ENCODE measurements at places on chromosomes 12 and 14.

- DNase-seq = no peak
Observed at GRCh38 chr14:85291731-85292130, 238.2 kb upstream of the FLRT2 start.

GRCh38 chr12:67710582-67710981 lies 62.0 kb downstream of the DYRK2 start:
- DNase-seq = no peak

GRCh38 chr12:1576410-1577241 lies 17.8 kb downstream of the FBXL14 start:
- peak; percentile 74 for DNase-seq

GRCh38 chr14:65472189-65472588 lies 59.7 kb downstream of the FUT8 start:
- DNase-seq = no peak

GRCh38 chr12:71599210-71599609 lies 64.4 kb downstream of the ZFC3H1 start:
- no peak for DNase-seq

DNA sequence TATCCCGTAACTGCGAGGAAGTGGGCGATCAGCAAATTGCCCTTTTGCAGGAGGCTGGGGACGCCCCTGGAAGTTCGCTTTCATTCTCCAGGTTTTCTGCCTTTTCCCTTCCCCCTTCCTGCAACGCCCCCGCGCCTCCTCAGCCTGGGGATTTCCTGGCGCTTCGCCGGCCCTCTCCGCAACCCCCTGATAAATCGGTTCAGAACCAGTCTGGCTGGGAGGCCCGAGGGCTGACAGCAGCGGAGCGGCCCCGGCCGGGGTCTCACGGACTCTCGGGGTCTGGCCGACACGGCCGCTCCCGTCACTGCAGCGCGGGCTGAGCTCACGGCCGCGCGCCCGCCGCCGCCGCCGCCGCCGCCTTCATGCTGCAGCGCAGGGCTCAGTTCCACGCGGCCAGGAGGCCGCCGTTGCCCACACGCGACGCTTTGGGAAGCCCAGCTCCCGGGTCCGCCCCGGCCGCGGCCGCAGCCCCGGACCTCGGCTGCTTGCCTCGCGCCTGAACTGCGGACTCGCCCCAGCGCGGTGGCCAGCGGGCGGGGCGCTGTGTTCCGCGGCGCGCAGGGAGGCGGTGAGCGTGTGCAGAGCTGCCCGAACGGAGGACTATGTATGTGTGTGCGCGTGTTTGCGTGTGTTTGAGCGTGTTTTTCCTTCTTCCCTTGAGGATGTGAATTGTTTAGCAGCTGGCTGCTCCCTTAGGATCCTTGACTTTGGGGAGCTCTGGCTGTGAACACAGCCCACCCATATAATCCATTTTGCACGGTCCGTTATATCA lies at the start of gene LRFN5:
TSS of gene LRFN5 (plus strand) at position 345 of the 772 bp plus-strand sequence.
- peak; percentile 75 for DNase-seq

GRCh38 chr14:66174453-66174891 lies 311.7 kb upstream of the CCDC196 start:
- no peak for DNase-seq

DNA sequence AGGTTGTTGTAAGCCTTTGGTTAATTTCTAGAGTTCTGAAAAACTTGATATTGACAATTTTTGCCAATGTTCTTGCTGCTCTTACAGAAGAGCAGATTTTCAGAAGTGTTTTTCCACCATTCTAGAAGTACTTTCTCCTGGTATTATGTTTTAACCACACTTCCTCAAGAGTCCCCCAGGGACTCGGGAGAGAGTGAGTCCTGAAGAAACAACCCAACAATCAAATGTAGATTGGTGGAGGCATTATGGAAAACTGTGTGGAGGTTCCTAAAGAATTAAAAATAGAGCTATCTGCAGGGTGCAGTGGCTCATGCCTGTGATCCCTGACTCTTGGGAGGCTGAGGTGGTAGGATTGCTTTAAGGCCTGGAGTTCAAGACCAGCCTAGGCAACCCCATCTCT lies 26.7 kb downstream of the OR10P1 start:
- DNase-seq = no peak

DNA sequence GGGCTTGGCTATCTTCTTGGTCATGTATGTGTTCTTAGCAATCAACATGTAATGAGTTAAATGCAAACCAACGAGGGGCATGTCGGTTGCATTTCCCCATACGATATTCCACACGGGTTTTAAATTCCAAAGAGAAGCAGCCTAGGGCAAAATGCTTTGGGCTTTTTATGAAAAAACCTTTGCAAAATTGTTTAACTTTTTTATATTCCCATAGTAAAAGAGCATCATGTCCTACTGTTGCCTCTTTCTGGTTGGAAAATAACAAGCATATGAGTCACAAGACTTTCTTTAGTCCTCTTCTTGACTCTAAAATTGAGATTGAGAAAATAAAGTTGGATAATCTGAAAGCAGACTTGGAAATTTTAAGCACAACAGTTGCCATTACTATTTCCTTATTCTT lies 3.8 kb upstream of the DIO2 start:
- no peak for DNase-seq

DNA sequence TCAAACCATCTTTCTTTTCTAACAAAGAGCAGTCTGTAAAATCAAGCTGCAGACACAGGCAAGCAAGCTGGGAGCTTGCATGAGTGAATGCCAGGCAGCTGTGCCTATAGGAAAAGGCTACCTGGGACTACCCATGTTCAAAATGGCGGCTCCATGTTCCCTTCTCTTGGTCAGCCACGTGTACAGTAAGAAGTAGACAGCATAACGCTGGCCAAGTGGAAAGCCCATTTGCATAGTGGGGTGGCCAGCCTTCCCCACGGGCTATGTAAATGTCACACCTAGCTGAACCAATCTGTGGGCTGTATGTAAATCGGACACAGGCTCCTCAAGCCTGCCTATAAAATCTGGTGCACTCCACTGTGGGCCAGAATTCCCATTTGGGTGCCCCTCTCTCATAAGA lies 117.1 kb downstream of the SYT10 start:
- no peak for DNase-seq

DNA sequence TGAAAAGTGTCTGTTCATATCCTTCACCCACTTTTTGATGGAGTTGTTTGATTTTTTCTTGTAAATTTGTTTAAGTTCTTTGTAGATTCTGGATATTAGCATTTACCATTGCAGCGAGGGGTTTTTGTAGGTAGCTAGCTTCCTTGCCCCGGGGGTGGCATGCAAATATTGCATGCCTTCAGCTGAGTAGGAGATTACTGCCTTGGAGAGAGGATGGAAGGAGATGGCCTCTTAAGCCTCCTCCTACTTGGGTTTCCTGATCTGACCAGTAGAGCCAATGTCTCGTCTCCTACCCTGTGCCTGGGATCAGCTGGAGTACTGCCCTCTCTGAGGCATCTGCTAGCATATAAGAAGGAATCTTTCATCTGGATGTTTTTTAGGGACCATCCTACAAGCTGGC lies 134.4 kb upstream of the CCND2 start:
- no peak for DNase-seq

- no peak for DNase-seq
Observed at GRCh38 chr14:29580763-29581162, 346.9 kb downstream of the PRKD1 start.

- no peak for DNase-seq
Observed at GRCh38 chr14:53401646-53402045, 248.5 kb upstream of the DDHD1 start.

- peak; percentile 99 for DNase-seq
Observed at GRCh38 chr14:21437063-21437901, 18.6 kb downstream of the CHD8 start.

DNA sequence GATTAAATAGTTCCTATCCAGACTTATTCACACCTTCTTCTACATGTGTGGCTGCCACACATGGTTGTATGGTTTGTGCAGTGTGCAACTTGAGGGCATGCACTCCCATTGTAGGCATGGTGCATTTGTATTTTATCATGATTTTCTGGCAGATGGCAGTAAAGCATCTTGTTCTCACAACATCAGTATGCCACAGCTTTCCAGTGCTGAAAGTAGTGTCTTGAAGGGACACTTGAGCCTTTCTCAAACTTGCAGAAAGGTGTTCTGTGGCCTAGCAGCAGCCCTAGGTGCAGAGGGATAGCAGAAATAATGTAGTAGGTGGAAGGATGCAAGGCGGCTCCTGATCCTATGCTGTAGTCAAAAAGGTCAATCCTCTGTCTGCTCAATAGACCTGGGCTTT lies 72.9 kb downstream of the LMNTD1 start:
- DNase-seq = no peak

- no peak for DNase-seq
Observed at GRCh38 chr14:67645414-67645813, 25.7 kb downstream of the ARG2 start.

- no peak for DNase-seq
Observed at GRCh38 chr12:57187222-57188089, 29.1 kb upstream of the NXPH4 start.

DNA sequence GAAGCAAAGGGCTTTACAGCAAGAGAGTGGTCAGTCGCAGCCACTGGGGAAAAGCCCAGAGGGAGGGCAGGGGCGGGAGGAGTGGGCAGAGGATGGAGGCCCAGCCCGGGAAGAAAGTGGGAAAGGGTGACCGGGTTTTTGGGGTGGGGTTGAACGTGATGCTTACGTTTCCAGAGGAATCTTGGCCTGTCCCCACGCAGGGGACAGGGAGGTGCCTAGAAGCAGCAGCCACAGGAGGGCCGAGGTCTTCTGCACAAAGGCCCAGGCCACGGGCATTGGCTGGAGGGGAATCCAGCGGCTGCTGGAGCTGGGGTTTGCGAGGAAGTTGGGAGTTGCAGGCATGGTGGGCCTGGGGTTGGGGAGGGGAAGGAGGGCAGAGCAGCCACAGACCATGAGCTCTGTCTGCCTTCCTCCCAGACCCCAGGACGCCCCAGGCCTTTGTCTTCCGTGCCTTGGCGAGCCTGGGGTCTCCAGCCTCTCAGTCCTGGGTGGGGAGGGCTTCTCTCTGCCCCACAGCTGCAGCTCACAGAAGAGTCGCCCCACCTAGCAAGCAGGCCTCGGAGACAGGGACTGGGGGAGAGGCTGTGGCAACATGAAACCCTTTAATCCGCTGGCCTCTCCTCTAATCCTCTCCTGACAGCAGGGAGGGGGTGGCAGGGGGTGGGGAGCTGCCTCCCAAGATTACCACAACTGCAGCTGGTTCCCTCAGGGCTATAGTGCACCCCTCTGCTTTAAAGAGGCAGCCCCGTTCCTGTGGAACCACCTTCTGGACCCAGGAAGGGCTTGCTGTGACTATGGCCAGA lies at the start of gene CACNA2D4:
TSS of gene CACNA2D4 (minus strand) at position 572 of the 803 bp plus-strand sequence. CDS start at position 393, 179 bp downstream.
- no peak for DNase-seq

DNA sequence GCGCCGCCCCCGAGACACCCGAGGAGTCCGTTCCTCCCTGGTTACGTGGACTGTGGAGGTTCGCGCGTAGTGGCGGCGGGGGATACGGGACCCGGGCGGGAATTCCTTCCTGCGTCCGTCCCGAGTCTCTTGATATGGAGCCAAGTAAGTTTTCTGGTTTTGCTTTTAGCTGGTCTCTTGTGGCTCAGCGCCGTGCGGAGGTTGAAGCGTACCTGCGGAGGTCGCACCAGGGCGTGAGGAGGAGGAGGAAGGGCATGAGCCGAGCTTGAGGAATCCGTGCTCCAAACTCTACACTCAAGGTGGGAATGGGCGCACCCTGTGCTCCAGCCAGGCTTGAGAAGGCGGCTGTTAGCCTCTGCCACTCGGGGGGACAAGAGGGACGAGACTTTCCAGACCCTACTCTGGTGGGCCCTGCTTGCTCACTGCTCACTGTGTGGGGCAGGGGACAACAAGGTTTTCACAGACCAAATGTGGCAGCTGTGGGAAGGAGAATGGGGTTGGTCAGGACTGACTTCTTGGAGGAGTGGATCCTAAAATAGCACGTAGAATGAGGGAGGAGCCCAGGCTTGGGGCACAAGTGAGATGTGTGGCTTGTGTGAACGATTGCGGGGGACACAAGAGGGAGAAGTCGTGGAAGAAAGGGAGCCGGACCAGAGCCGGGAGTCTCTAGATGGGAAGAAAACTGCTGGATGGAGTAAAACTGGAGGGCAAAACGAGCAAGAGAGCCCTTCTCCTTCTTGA lies 577 bp downstream of the ATG101 start:
- DNase-seq = no peak

GRCh38 chr12:77577791-77578190 lies 252.9 kb upstream of the NAV3 start:
- no peak for DNase-seq

DNA sequence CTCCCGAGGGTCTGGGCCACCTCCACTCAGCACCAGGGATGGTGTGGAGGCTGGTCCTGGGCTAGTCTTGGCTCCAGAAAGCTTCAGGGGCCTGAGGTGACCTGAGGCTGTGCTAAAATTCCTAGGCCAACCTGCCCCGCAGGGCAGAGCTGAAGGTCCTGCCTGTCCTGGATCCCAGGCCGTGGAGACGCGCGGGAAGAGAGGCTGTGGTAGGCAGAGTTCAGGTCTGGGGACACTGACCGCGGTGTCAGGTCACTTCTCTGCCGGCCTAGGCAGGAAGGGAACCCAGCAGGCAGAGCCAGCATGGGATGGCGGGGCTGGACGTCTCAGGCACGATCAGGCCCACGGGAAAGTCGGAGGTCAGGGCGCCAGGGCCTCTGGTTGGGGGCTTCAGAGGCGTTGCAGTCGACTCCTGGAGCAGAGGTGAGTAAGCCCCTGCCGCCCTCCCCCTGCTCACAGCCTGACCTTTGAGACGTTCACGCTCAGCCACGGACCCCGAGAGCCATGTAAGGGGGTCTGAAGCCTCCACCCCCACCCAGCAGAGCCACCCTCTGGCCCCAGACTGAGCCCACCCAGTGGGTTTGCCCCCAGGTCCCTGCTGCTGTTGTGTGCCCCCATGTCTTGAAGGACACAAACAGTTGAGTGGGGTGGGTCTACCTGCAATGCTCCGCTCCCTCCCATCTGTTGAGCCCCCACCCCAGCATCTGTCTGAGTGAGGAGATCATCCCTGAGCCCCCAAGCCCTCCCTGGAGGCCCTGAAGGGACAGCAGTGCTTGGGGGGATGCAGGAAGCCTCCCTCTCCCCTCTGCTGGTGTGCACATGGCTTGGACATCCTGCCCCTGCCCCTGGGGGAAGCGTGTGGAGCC lies 142.7 kb downstream of the KIF26A start:
- peak; percentile 17 for DNase-seq

DNA sequence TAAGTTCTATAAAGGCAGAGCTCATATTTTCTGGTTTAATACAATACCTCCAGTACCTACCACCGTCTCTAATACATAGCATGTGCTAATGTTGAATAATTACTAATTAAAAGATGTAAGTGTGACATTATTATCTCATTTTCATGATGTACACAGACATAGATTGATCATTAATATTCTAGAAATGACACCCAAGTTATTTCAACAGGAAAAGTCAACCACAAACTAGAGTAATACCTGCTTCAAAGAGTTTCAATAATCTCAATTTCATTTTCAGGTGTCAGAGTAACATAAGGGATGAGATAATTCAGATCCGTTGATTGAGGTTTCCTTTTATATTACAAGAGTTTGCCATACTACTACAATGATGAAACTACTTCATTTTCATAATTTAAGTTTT lies 388.9 kb downstream of the SOX5 start:
- no peak for DNase-seq

Data from mesothelial cell of epicardium (in vitro differentiated cells).